Sigmoid colon (tissue), 7 donors: ENCODE measurements at places on chromosomes 3 and 15. TPM values are rescaled to one million over a fixed set of nuclear protein-coding genes. Genes with fewer than 3 reads are reported as not detected.

Gene FOXL2
- polyA plus RNA-seq = not detected

Gene OR5H1
- polyA plus RNA-seq = not detected

Gene ELL3
- polyA plus RNA-seq = 36.0 TPM

Gene PCSK6
- polyA plus RNA-seq = 10.3 TPM

Gene C3orf80
- polyA plus RNA-seq = 0.80 TPM

Gene MOBP
- not detected for polyA plus RNA-seq

Gene CPN2
- polyA plus RNA-seq = not detected

Gene MITF
- polyA plus RNA-seq = 2.1 TPM

Gene SAMD7
- not detected for polyA plus RNA-seq

Gene AADAC
- not detected for polyA plus RNA-seq

GRCh38 chr3:52402101-52402521, 42.8 kb downstream of the SEMA3G start:
- no peak overlapping the region for H3K4me3 ChIP-seq
- H3K27me3 ChIP-seq = no peaks in the 10 kb centered on the region
- H3K27ac ChIP-seq = no peak overlapping the region
- H3K36me3 ChIP-seq = peaks cover 48% of the 10 kb centered on the region
- no peaks in the 10 kb centered on the region for H3K4me1 ChIP-seq

DNA sequence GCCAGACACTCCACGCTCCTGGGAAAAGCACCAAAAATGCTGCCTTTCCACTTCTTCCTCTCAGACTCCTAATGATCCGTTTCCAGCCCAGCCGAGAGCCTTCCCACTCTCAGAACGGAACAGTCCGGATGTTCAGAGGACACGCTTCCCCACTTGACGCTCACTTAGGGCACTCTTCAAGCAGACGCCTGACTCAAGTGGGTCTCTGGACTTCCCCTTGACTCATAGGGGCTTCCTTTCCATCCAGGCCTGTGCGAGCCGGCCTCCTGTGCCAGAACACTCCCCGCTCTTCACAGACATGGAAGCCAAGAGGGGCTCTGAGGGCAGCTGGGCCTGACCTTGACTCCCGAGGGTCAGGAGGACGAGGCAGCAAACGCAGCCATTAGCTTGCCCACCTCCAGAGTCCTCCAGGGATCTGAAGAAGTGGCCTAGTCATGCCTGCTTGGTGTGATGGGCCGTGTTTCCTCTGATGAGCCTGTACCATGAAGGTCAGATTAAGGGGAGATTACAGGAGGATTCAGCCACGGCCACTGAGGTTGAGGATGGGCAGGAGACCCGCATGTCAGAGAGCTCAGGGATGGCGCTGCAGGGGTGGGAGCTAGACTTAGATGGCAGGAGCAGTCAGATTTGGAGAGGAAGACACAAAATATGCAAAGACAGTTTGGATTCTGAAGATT, 114.7 kb upstream of the TLE3 start:
- no peaks in the 10 kb centered on the region for H3K4me1 ChIP-seq
- no peak overlapping the region for H3K4me3 ChIP-seq
- no peak for DNase-seq
- no peaks in the 10 kb centered on the region for H3K36me3 ChIP-seq
- no peaks in the 10 kb centered on the region for H3K27me3 ChIP-seq

GRCh38 chr3:109382588-109382987, 45.2 kb upstream of the DPPA4 start:
- DNase-seq = no peak
- H3K4me3 ChIP-seq = no peak overlapping the region
- H3K27ac ChIP-seq = no peak overlapping the region
- H3K27me3 ChIP-seq = no peaks in the 10 kb centered on the region
- no peaks in the 10 kb centered on the region for H3K36me3 ChIP-seq
- no peaks in the 10 kb centered on the region for H3K4me1 ChIP-seq

DNA sequence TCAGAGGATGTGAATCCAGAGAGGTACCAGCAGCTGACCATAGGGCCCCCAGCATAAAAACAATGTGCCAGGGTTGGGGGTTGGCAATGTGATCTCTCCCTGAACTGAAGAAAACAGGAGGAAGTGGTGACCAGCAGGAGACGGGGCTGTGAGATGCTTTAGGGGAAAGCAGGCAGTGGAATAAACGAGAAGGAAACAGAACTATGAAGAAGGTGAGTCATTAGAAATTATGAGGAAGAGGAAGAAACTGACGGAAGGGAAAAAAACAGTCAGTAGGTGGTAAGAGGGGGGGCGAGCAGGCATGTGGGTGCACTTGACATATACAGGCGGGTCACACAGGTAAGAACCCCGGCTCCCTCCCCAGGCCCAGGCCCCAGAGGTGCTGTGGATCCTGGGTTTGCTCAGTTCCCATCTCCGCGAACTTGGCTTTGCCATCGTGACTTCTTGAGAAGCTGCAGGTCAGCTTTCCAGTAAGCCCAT, 42.2 kb upstream of the B3GNT5 start:
- no peak overlapping the region for H3K27ac ChIP-seq
- H3K4me3 ChIP-seq = no peak overlapping the region
- no peaks in the 10 kb centered on the region for H3K27me3 ChIP-seq
- DNase-seq = no peak

GRCh38 chr3:140715035-140715434, 37.2 kb downstream of the TRIM42 start:
- no peak overlapping the region for H3K27ac ChIP-seq
- no peaks in the 10 kb centered on the region for H3K4me1 ChIP-seq
- DNase-seq = no peak
- H3K36me3 ChIP-seq = no peaks in the 10 kb centered on the region
- no peaks in the 10 kb centered on the region for H3K27me3 ChIP-seq

DNA sequence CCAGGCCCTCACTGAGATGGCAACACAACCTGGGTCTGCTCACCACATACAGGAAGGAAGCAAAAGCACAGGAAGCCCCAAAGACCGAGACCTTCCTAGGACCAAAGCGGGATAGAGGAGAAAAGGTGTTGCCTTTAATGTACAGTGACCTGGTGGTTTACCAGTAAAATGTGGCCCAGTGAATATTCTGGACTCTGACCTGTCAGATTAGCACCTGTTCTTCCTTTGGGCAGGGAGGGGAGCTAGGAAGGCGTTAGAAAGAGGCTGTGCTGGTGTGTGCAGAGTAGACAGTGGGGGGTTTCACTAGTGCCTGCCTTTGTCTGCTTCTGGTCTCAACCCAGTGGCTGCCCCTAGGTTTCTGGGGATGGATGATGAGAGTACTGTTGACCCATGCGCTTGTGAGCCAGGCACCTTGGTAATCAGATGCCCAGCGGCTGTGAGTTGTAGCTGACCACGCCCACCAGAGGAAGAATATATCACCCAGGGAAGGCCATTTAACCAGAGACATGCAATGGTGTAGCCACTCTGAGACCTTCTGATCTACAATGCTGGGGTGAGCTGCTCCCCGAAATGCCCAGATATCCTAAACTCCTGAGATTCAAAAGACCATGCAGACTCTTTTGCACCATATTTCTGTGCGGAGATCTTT, 90.1 kb upstream of the NEO1 start:
- no peaks in the 10 kb centered on the region for H3K36me3 ChIP-seq
- H3K4me1 ChIP-seq = no peaks in the 10 kb centered on the region
- H3K27ac ChIP-seq = no peak overlapping the region
- no peak for DNase-seq

DNA sequence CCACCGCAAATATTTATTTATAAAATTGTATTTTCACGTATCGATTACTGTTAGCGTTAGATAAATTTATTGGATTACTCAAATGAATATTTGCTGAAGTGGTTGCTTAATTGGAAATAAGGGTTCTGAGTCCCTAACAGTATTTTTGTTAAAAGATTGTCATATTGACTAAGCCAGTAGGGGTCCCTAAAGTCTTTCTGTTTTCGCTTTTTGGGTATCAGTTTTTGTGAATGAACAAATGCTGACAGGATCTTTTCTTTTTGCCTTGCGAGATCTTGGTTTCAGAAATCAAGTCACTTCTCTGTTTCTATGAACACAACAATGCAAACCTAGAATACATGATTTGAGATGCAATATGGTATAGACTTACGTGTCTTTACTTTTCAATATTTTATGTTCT, 7.1 kb downstream of the RAD51 start:
- H3K4me1 ChIP-seq = no peaks in the 10 kb centered on the region
- no peak for DNase-seq
- H3K27me3 ChIP-seq = no peaks in the 10 kb centered on the region
- H3K27ac ChIP-seq = no peak overlapping the region
- H3K4me3 ChIP-seq = no peak overlapping the region

DNA sequence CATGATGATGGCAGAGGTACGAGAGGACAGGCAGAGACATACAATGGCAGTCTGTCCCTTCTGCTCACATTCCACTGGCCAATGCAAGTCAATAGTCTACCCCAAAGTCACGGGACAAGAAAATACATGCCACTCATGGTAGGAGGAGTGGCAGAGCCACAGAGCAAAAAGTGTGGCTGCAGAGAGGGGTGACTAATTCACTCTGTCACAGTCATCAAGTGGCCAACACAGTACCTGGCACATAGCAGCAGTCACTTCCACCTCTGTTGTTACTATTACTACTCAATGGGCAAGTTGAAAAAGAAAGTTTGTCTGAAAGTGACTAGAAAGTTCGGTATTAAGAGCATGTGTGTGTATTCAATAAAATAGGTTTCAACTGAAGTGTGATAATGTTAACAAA, 91.4 kb downstream of the SMAD3 start:
- no peak overlapping the region for H3K4me3 ChIP-seq
- no peak overlapping the region for H3K27ac ChIP-seq
- no peaks in the 10 kb centered on the region for H3K27me3 ChIP-seq
- H3K36me3 ChIP-seq = no peaks in the 10 kb centered on the region

DNA sequence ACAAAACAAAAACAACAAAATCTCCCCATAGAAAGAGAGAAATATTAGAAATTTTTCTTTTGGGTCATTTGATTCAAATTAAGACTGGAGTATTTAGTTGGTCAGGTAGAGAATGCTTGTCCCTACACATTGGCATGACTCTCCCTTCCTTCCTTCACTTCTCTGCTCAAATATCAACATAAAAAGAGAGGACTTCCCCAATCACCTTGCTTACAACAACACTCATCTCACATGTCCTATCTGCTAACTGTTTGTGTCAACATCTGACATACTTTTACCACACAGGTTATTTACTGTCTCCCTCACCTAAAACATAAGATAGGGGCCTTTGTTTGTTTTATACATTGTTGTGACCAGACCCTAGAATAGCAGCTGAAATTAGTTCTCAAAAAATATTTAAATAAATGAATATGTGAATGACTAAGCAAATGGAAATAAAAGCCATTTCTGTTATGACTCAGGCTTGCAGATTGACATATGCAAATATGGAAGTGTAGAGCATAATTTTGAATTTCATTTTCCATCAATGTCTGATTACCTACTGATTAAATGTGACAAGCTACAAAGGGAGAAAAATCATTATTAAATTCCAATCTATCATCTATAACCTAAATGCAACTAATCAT, 304.8 kb downstream of the CTNNB1 start:
- no peaks in the 10 kb centered on the region for H3K27me3 ChIP-seq
- H3K36me3 ChIP-seq = no peaks in the 10 kb centered on the region
- H3K27ac ChIP-seq = no peak overlapping the region
- no peak overlapping the region for H3K4me3 ChIP-seq
- DNase-seq = no peak

DNA sequence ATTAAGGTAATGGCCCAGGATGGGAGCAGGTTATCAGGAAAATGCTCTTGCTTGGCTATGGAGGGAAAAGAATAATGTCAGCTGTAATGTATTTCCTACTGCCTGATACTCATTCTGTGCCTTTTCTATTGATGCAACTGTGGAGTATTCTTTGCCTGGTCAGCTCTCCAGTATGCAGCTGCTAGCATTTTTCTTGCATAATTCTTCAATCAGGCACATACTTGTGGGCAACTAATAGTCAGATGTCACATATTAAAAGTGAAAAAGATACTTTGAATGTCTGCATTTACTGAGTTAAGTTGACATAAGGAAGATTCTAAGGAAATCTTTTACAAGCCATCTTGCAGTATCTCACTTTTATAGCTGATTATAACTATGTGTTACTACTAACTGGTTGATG, 29.5 kb downstream of the CD80 start:
- no peaks in the 10 kb centered on the region for H3K36me3 ChIP-seq
- DNase-seq = no peak
- no peak overlapping the region for H3K27ac ChIP-seq
- no peaks in the 10 kb centered on the region for H3K4me1 ChIP-seq
- H3K4me3 ChIP-seq = no peak overlapping the region
- H3K27me3 ChIP-seq = no peaks in the 10 kb centered on the region

GRCh38 chr3:134659391-134660045, 8.7 kb upstream of the KY start:
- no peak overlapping the region for H3K27ac ChIP-seq
- DNase-seq = no peak
- H3K36me3 ChIP-seq = no peaks in the 10 kb centered on the region
- no peaks in the 10 kb centered on the region for H3K27me3 ChIP-seq
- no peak overlapping the region for H3K4me3 ChIP-seq

- H3K27me3 ChIP-seq = no peaks in the 10 kb centered on the region
- peak overlapping the region; percentile 49 for H3K27ac ChIP-seq
- H3K36me3 ChIP-seq = no peaks in the 10 kb centered on the region
- H3K4me1 ChIP-seq = no peaks in the 10 kb centered on the region
- H3K4me3 ChIP-seq = no peak overlapping the region
Measured at GRCh38 chr3:73563896-73564582, 60.7 kb downstream of the PDZRN3 start.

DNA sequence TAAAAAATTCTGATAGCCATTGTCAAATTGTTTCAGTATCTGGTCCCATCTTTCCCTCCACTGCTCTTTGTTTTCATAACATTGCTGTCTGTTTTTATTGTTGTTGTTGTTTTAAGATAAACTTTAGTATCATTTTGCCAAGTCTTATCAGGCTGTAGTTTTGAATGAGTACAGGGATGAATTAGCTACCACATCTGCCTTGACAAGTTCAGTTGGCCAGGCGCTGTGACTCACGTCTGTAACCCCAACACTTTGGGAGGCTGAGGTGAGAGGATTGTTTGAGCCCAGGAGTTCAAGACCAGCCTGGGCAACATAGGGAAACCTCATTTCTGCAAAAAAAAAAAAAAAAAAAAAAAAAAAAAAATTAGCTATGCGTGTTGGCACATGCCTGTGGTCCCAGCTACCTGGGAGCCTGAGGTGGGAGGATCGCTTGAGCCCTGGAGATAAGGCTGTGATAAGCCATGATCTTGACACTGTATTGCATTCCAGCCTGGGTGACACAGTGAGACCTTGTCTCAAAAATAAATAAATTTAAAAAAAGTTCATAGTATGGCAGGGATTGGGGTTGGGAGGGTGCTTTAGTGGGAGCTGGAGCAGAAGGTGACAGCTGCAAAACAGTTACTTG, 8.3 kb upstream of the ANKDD1A start:
- no peaks in the 10 kb centered on the region for H3K27me3 ChIP-seq
- H3K36me3 ChIP-seq = no peaks in the 10 kb centered on the region

DNA sequence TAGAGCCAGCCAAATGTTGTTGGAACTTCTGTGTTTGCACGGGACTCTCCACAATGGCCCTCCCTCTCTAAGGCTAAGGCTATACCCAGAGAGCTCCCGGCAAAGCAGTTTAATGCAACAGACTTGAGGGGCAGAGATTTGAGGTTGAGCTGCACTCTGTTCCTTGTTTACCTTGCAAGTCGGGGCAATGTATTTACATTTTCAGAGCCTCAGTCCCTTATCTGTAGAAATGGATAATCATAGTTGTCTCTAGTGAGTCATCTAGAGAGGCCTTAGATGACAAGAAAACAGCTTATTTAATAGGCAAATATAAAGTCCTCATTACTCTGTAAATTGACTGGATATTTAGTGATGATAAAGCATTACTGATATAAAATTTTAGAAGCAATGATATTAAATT, 917.7 kb downstream of the MCTP2 start:
- H3K27ac ChIP-seq = no peak overlapping the region
- H3K4me1 ChIP-seq = no peaks in the 10 kb centered on the region
- H3K36me3 ChIP-seq = no peaks in the 10 kb centered on the region
- H3K4me3 ChIP-seq = no peak overlapping the region

- peak overlapping the region; percentile 82 for H3K4me3 ChIP-seq
- H3K27ac ChIP-seq = peak overlapping the region; percentile 92
- DNase-seq = no peak
- H3K36me3 ChIP-seq = no peaks in the 10 kb centered on the region
- peaks cover 68% of the 10 kb centered on the region for H3K4me1 ChIP-seq
- no peaks in the 10 kb centered on the region for H3K27me3 ChIP-seq
Measured at GRCh38 chr3:99872923-99873254, 55.2 kb downstream of the CMSS1 start.
